ENCODE measurements at places on chromosomes 2 and 18. TPM values are rescaled to one million over a fixed set of nuclear protein-coding genes. Genes with fewer than 3 reads are reported as not detected.

The GPD2 gene
- total RNA-seq, result 56.0 TPM

The SIX3 gene
- not detected for total RNA-seq

The UGT1A6 gene
- total RNA-seq, result 17.6 TPM

The C2orf78 gene
- not detected for total RNA-seq

The ALK gene
- 1.0 TPM for total RNA-seq

The DPP10 gene
- 12.4 TPM for total RNA-seq

The ID2 gene
- 238 TPM for total RNA-seq

The THADA gene
- total RNA-seq, result 71.6 TPM

The CAVIN2 gene
- 103 TPM for total RNA-seq

The THUMPD2 gene
- 35.4 TPM for total RNA-seq

The UGT1A7 gene
- total RNA-seq, result 2.5 TPM

The CCDC178 gene
- total RNA-seq, result 3.1 TPM

The GAD1 gene
- 0.85 TPM for total RNA-seq

All from urinary bladder (tissue), 4 donors.